ENCODE measurements at places on chromosomes 7 and 10.

GRCh38 chr7:134988161-134988560 lies 1.9 kb downstream of the AGBL3 start:
- DNase-seq: no peak

- DNase-seq: peak; percentile 73
Measured at GRCh38 chr7:17408245-17408903, 109.9 kb downstream of the AHR start.

DNA sequence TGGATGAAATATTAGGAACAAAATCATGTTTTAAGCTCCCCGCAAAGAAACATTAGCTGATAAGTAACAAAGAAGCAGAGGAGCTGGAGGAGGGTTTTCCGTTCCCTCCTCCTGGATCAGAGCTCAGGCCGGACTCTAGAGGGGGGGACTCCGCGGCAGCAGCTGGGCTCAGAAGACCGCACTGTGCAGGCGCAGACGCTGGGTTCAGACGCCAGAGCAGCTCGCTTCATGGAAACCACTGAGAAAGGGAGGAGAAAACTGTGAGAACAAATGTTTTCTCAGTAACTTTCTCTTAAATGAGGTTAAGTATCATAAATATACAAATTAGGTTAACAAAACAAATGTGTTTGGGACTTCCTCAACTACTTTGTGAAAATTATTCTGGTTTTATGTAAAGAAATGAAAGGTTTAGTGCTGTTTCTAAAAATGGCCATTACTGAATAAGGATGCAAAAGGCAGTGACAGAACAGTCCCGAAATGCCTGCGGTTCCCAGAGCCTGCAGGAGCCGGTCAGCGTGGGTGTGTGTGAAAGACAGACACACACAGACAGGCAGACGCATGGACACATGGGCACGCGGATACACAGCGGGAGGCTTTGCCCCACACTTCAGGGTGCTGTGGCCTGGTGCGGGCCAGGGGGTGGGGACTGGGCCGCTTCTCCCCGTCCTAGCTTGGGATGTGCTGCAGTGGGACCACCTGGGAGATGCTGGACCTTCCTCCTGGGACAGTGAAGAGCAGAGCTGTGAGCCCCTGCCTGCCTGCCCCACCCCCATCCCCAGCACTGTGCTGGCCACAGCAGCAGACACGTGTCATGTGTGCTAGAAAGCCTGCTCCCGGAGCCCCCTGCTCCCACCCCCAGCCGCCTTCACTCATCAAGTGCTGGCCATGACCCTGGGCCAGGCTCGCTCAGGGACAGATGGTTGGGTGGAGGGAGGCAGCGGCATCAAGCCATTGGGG lies 20.3 kb upstream of the ADGRA1 start:
- no peak for DNase-seq

- DNase-seq: no peak
Measured at GRCh38 chr7:135334830-135335543, 101.3 kb downstream of the STRA8 start.

GRCh38 chr7:90216080-90216674 lies 4.6 kb downstream of the STEAP2 start:
- DNase-seq: peak; percentile 16

DNA sequence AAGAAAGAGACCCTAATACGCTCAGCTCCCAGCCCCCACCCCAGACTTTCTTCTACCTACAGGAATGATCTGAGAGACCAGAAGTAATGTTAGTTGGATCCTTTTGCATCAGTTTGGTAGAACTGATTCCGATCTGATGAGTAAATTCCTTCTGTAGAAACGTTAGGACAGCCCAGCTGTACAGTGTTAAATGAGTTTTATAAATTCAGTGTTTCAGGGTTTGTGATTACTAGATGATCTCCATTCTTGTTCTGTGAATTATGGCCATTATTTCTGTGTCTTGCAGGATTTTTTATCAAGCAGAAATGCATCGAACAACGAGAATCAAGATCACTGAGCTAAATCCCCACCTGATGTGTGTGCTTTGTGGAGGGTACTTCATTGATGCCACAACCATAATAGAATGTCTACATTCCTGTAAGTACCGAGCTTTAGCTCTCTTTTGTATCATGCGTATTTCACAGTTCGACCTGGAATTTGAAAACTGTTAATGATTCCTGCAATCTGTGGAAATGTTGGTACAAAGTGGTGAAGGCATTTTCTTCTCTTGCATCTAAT lies 5.3 kb downstream of the BMI1 start:
- DNase-seq: peak; percentile 39

DNA sequence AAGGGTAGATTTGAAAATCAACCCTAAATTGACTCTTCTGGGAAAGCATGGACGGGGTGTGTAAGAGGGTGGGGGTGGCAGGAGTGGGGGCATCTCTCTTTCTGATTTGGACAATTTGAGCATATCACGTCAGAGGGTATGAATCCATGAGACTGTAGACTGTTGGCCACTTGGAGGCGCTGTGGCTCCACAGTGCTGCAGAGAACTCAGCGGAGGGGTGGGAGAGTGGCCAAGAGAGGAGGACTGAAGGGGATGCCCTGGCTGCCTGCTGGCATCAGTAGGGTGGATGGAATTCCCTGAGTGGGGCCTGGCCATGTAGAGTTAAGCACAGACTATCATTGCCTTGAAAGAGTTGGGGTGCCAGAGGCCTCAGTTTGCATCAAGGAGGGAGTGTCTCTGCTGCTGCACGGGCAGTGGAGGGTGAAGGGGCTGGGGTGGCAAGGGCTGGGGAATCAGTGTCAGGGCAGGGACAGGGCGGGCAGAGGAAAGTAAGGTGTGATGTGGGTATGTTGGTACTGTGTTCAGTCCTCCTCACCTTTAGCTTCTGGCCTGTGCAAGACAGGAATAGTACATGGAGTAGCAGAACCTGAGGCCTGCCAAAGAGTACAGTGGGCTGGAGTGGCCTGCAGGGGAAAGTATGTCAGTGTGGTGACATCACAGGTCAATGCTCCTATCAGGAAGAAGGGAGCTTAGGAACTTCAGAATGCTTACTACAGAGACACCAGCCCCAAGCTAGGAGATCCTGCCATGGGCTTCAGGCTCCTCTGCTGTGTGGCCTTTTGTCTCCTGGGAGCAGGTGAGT lies 133.5 kb upstream of the PRSS58 start:
- peak; percentile 16 for DNase-seq

DNA sequence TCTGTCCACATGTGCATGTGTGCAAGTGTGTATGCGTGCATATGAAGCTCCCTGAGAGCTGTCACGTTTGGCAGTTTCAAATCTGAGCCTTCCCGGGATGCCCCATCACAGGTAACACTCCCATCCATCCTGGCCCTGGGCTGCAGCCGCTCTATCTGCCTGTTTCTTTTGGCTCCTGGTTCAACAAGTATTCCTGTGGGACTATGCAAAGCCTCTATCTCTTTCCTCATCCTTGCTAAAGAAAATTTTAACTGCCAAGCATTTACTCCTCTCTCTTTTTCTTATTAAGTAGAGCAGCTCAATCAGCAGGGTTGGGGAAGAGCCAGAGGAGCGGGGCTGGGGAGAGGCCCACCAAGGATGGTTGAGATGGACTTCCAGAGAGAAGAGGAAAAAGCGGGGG lies 24.4 kb upstream of the PDCD4 start:
- DNase-seq: no peak

DNA sequence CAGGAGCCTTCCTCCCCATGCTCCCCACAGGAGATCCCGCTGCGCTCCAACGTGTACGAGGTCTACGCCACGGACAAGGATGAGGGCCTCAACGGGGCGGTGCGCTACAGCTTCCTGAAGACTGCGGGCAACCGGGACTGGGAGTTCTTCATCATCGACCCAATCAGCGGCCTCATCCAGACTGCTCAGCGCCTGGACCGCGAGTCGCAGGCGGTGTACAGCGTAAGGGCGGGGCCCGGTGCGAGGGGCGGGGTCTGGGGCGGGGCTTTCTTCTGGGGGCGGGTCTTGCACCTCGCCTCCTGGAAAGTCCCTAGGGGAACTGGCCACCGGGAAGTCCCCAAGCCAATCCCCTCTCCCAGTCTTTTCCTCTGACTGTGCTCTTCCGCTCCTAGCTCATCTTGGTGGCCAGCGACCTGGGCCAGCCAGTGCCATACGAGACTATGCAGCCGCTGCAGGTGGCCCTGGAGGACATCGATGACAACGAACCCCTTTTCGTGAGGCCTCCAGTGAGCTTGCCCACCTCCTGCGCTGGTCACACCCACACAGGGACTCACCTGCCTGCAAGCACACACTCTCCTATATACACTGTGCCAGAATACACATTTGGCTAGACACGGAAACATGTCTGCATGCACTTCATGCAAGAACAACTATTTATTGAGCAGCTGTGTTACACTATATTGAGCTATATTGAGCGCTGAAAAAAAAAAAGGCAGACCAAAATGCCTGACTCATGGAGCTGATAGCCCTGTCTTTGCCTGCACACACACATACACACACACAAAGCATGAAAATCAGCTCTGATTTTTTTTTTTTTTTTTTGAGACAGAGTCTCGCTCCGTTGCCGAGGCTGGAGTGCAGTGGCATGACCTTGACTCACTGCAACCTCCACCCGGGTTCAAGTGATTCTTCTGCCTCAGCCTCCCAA lies 32.7 kb upstream of the VSIR start:
- peak; percentile 36 for DNase-seq

- DNase-seq: no peak
Measured at GRCh38 chr7:71184136-71184535, 52.2 kb downstream of the GALNT17 start.

DNA sequence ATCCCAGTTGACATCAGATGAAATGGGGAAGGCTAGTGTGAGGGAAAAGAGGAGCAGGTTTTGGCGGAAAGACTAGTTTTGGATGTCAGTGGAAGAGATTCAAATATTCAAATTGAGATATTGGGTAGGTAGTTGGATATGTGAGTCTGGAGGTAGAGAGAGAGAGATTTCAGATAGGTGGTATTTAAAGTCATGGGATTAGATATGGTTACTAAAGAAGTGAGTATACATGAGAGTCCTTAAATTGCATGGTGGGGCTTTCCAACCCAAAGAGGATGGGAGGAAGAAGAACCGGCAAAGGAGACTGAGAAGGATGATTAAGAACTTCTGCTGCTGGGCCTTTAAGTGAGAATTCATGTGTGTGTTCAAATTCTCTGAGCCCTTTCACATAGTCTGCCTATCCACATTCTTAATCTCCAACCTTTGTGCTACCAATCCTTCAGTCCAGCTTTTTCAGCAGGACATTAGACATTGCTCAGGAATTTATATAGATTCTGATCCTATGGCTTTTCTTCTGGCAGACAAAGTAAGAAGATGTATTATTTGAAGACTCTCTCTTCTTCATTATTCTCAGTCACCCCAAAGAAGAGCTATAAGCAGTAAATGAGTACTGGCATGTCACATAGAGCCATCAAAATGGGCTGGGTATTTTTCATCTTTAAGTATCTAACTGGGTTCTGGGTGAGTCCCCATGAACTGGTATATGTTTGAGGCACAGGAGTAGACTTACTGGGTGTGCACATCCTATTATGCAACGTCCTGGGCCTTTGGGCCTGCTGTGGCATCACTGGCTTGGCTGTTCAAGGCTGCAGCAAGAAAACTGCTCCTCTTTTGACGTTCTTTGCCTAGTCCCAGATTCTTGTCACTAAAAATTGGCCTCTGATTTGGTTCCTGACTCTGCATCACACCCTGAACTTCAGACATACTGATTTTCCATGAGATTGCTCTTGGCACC lies 33.6 kb downstream of the ST7 start:
- peak; percentile 52 for DNase-seq

DNA sequence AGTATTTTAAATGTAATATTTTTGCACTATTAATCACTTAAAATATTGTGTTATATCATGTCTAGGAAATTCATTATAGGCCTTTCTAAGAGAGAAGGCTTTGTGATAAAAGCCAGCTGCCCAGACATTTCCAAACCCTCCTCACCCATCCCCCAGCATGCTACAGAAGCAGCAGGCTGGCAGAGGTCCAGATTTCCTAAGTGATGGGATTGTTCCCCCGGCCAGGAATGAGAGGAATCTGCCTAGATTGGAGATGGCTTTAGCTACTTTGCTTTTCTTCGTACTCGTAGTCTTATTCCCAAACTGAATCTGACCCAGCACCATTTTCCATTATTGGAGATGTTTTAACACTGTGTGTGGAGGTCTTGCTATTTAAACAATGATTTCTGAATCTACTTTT lies 29.4 kb downstream of the CDK14 start:
- peak; percentile 88 for DNase-seq

- DNase-seq: peak; percentile 75
Measured at GRCh38 chr7:144830024-144830785, 5.6 kb downstream of the TPK1 start.

- DNase-seq: no peak
Measured at GRCh38 chr10:96505150-96506136, 8.3 kb downstream of the TLL2 start.

DNA sequence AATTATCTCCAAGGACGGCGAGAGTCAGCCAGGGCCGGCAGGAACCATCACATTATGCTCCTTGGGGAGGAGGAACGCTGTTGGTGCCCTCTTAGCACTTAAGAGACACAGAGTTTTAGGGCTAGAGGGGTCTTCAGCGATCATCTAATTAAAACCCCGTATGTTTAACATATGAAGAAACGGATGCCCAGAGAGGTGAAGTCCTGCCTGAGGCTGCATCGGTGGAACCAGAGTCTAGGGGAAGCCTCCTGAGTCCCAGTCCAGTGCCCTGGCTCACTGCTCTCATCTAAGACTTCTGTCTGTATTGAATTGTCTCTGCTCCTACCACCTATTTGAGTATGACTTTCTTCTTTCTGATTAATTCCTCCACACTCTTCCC lies 688 bp upstream of the ABCB4 start:
- DNase-seq: no peak

DNA sequence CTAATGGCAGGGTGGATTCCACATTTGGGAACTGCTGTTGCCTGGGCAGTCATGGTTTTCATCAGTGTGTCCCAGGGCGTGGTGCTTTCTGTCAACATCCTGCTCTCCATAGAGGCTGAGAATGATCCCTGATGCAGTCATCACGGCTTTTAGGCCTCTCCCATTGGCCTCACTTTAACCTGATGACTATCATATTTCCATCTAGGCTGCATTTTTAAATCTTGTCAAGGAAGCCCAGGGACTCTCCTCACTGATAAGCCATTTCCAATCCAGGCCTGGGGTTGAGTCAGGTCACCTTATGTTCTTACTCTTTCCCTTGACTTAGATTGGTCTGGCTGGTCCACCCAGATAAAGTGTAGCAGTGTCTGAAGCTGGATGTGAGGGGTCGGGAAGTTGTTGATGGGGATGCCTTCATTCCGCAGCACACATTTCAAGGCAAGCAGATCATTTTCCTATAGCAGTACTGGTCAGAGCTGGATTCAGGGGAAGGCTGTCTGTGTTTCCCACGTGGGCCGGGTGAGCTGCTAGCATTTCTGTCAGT lies 177.0 kb downstream of the AUTS2 start:
- peak; percentile 68 for DNase-seq

Measured in fibroblast of skin of right biceps (primary cell).